ENCODE measurements at places on chromosomes 16 and 17.

DNA sequence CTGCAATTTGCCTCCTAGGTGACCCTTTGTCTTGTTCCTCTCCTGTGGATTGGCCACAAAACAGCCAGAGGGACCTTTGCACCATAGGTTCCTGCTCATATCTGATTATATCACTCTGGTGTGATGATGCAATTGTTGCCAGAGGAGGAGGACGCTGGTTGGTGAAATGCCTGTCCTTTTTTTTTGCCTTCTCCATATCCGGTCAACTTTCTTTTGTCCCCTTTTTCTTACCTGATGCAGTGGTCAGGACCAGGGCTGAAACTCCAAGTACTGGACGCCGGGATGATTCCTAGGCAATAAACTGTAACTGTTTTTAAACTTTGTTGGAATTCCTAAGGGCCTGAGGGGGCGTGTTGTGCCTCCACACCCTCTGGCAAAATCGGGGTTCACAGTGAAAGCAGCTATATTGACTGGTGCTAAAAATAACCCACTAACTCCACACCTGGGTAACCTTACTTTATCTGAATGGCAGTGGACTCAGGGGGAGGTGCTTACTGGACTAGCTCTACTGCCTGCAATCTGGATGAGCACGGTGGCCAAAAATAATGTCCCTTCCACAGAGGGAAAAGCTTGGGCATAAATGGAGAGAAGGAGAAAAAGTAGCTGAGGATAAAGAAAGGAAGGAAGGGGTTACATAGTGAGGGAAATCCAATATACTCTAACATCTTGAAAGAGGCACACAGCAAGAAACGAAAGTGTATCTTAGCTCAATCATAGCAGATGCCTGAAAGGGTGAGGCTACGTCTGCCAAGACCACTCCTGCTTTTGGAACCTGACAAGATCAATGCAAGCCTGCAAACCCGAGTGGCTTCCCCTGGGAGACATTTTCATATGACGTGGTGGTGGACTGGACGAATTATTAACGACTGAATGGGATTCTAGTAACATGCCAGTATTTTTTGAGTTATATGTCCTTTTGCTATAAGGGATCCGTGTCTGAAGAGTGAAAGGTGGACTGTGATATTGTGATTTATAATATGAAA is 28.4 kb upstream of the ZNF423 start:
- no peak for DNase-seq

DNA sequence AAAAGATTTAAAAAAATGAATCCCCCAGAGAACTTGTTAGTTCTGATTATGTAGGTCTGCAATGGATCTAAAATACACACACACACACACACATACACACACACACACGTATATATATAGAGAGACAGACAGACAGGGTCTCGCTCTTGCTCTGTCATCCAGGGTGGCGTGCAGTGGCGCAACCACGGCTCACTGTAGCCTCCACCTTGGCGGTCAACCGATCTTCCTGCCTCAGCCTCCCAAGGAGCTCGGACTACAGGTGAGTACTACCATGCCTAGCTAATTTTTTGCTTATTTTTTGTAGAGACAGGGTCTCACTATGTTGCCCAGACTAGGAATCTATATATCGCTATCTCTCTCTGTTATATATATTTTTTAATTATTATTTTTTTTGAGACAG is 33.4 kb downstream of the GJC1 start:
- DNase-seq: no peak

DNA sequence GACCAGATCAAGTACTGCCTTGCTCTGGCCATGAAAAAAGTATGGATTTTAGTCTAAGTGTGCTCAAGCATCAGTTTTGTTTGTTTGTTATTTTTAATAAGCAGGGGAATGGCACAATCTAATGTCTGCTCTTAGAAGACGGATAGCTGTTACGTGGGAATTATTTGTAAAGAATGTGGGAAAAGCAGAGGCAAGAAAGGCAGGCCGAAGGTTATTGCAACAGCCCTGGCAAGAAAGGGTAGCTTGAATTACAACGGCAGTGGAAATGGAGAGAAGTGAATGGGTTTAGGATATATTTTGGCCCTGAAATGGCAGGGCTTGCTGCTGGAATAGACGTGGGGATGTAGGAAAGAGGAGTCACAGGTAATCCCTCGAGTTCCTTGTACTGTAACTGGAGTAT is 987 bp upstream of the HASPIN start:
- DNase-seq: no peak

GRCh38 chr16:48335961-48336360 is 49.3 kb downstream of the SIAH1 start:
- DNase-seq: no peak

- no peak for DNase-seq
These were observed 37.2 kb downstream of the HAPSTR1 start for GRCh38 chr16:9128346-9129342.

DNA sequence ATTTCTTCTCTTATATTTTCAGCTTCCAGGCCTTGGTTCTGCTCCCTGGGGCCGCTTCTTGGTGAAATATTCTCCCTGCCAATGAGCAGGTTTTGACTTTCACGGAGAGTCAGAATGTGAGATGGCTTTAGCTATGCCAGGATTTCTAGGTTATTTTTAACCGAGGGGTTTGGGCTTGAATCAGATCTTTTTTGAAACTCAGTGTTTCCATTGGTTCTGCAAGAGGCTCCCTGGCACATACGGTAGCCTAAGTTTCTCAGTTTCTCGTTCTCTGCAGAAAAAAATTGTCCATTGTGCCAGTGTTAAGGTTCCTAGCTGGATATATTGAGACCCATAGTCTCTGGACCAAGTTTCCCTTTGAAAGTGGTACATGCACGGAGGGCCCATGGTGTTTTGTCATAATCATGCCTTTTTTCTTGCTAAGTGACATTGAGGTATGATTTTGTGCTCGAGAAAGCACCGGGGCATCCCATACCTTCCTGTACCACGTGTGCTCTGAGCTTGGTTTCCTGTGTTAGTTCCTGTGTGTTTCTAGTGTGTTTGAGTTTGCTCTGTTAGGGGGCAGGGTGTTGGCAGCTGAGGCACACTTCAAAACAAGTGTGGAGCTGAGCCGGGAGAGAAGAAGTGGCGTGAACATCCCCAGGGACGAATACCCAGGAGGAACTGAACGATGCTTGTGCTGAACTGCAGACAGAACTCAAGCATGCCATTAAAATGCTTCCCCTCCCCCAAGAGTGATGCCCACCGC is 127.2 kb downstream of the HS3ST3B1 start:
- no peak for DNase-seq

DNA sequence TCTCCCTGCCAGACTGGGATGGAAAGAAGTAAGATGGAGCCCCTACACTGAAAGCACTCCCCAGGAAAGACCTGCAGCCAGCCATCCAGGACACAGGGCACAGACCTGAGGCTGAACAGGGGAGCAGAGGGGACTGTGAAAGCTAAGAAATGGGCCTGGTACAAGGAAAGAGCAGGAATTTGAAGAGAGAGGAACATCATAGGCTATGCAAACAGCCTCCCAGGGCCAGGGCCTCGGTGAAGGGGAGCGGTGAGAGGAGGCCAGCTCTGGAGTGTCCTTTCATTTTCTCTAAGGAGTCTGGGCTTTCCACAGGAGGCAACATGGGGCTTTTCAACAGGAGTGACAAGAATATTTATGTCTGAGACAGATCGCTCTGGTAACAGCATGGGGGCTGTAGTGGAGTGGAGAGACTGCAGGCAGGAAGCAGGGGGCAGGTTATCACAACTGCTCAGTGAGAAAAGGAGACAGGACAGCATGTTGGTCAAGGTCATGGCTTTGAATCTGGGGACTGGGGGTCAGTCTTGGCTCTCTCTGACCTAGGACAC is 50.1 kb downstream of the TOM1L2 start:
- no peak for DNase-seq

DNA sequence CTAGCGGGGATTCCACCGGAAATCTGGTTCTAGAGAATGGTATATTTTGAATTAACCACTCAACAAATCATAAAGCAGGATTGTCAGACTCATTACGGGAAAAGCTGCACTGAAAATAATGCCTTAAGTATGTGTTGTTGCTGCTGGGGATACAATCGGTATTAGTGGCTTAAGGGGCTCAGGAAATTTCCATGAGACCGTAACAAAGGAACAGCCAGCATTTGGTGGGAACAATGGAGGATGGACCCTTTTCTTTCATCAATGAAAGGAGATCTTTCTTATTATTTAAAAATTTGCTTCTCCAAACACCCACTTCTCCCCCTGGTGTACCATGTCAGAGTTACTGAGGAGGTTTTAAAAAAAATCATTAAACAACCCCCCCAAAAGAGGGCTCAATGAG is 342.6 kb upstream of the ZFHX3 start:
- no peak for DNase-seq
